Activated CD4-positive, alpha-beta T cell treated with anti-CD3 and anti-CD28 coated beads, Interleukin-2, amount 50 U/mL, for 24 hours (primary cell): ENCODE measurements at places on chromosomes 4 and X.

- DNase-seq = no peak
These were observed 418 bp downstream of the TAB3 start for GRCh38 chrX:30888526-30889146.

DNA sequence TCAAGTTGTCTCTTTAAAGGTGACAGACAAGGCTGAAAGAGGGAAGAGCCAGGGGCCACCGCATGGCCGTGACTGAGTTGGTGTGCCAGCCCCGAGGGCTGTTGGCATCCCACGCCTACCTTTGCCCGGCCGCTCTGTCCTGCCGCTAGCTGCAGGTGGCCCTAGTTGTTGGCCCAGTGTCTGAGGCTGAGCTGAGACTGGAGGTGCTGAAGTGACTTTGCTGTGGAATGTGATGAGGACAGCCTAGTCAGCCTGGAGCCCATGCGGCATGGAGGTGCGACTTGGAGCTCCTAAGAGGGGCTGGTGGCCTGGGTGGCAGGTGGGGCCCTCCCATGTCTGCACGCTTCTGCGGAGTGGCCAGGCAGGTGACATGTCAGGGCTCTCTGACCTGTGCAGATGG lies 6.6 kb downstream of the TADA2B start:
- DNase-seq = no peak

- DNase-seq = no peak
These were observed 36.9 kb downstream of the AMMECR1 start for GRCh38 chrX:110280954-110281353.

DNA sequence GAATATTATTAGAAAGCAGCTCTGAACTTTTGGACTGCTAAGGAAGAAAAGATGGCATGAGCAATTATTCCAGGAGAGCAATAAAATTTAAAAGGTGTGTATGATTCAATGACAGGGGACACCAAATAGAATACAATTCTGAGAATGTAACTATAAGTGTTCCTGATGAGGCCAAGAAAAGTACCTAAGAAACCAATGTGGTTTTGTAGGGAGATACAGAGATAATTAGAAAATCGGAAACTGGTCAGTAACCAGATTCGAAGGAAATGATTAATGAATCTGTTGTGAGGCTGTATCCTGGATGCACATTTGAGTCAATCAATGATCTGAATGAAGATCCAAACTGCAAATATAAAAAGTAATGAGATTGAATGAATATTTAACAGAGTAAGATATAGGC lies 6.0 kb downstream of the NOA1 start:
- no peak for DNase-seq

DNA sequence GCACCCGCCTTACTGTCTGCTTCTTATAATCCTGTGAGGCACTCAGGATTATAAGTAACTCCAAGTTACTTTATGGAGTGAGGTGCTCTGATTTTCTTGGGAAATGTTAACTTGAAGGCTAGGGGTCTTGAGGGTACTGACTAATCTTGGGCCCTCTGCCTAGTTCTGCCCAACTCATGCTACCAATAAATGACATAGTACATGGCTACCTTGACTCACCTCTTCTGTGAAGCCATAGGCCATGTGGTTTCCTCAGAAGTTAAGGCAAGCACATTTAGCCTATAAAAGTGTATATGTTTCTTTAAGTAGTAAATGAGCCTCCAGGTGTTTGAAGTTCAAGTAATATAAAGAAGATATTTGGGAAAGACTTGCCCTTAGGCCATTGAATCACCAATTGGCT lies 99.8 kb upstream of the CASK start:
- no peak for DNase-seq

DNA sequence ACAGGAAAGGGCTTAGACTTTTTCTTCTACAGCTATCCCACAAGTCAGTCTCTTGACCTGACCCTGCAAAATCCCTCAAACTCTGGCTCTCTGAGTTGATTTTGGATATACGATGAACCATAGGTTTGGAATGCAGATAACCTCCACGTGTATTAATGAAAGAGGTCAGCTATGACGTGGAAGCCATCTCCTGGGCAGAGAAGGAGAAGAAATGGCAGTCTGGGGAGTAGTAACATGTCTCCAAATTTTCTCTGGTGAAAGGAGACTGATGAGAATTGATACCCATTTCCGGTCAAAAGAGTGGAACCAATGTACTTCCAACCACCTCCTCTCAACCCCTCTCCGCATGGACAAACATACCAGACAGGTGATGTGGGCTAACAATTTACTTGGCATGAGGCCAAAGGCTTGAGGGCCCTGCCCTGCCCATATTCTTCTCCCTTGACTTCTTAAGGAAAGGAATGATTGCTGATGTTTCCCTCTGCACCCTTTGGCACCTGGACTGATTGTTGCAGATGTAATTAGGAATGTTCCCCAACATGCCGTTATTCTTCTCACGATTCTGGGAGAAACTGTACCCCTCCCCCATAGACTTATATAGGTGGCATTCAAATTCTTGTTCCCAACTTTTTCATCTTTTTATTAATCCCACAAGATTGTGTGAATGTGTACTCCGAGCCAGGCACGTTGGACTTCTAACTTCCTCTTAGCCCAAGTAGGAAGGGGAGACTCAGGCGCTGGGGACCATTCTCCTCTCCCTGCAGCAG lies 580 bp upstream of the PLS3 start:
- no peak for DNase-seq

- no peak for DNase-seq
These were observed 1028.1 kb downstream of the SH3BGRL start for GRCh38 chrX:82230013-82230412.

- DNase-seq = no peak
These were observed 1.8 kb downstream of the RNF128 start for GRCh38 chrX:106728337-106728736.

DNA sequence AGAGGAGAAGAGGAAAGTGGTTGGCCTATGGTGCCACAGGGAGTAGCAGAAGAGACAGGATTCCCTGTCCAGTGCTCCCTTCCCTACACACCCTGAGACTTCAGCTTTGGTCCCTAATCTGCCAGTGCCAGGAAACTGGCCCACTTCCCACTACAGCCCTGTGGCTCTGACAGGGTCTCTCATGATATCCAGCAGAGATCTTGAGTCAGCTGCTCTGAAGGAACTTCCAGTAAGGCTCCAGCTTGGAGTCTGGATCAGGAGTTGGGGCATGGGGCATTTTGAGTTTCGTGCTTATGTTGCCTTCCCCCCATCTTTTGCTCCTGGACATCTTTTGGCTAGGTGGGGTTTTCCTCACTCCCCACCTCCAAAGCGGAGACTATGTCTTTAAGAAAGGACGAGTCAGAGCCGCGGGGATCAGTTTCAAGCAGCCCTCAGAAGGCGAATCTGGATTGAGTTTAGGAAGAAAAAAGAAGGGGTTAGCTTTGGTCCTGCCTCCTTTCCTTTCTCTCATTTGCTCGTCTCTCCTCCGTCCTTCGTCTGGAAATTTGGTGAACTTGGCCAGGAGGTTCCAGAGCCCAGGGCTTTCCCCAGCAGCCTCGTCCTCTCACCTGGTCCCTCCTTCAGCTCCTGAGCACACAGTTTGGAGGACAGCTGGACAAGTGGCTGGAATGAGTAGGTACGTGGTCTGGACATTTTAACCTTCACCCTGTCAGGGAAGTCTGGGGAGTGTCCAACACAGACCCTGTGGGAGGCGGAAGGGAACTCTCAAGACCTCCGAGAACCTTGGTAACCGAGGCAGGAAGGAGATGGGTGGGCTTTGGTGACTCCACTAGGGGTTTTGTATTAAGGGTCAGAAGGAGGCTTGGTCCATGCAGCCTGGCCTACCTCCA lies 104.4 kb downstream of the RTL5 start:
- DNase-seq = no peak

GRCh38 chr4:109826719-109827118 lies 1.1 kb upstream of the RRH start:
- DNase-seq = no peak

- DNase-seq = no peak
These were observed 77.7 kb downstream of the FAM13A start for GRCh38 chr4:88979276-88979675.

DNA sequence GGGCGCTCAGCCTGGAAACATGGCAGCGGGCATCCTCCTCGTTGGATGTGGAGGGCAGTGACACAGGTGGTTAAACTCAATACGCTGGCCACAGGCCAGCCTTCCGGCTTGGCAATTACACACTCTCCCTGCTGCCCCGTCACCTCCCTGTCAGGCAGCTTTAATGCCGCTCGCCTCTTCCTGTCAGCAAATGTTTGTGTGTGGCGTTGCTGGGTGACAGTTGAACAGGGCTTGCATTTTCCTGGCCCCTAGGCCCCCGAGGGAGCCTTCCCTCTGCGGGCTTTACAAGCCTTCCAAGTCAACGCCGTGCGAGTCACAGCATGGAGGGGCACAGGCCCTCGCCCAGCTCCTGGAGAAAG lies 620.0 kb downstream of the BCOR start:
- peak; percentile 3 for DNase-seq

DNA sequence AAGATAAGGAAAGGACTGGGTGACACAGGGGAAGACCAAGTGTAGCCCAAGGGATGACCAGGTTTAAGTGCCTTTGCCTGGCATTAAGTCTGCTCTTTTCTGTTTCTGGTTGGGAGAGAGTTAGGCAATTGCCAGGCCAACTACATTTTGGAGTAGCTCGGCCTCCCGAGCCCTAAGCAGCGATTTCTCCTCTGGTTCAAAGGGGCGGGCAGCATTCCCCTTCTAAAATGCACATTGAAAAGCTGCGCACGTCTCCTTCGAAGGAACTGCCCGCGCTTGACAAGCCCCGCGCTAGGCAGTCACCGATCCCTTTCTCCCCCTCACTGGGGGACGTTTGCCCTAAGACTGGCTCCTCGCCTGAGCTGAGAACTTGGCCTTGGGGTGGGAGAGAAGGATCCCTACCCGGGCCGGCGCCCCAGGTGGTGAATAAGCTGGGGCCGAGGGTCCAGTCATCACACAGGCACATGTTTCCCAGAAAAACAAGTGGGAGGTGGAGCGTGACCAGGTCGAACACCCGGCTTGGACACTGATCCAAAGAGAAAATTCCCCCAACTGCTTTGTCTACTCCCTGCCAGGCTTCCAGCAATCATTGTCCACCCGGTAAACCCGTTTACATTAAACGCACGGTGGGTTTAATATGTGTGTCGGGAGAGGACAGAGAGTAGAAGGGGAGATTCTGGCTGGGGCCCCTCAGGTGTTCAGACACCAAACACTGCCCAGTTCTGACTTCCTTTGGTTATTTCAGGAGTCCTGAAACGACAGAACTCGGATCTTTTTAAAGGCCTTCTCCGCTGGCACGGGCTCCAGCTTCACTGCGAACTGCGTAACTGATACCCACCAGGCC lies 4.0 kb downstream of the ARX start:
- DNase-seq = no peak

DNA sequence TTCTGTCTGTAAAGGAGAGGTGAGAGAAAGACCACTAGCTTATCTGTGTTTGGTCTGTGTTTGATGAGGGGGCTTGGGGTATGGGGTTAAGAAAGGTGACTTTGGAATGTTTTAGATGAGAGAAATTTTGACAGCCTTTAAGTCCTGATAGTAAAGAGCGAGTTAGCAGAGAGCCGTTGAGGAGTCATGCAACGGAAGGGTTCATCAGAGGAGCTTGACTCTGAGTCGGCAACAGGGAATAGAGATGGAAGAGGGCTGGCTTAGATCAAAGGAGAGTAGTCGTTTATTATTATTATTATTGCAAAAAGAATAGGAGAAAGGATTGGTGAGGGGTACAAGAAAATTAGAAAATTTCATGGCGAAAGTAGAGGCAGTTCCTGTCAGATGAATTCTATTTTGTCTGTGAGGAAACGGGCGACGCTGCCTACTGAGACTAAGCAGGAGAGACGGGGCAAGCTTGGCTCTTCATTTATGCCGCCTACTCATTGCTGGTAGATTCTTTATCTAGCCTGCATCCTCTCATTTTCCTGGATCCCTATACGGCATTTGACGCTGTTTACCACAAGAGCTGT lies 473 bp upstream of the VAMP7 start:
- DNase-seq = no peak

DNA sequence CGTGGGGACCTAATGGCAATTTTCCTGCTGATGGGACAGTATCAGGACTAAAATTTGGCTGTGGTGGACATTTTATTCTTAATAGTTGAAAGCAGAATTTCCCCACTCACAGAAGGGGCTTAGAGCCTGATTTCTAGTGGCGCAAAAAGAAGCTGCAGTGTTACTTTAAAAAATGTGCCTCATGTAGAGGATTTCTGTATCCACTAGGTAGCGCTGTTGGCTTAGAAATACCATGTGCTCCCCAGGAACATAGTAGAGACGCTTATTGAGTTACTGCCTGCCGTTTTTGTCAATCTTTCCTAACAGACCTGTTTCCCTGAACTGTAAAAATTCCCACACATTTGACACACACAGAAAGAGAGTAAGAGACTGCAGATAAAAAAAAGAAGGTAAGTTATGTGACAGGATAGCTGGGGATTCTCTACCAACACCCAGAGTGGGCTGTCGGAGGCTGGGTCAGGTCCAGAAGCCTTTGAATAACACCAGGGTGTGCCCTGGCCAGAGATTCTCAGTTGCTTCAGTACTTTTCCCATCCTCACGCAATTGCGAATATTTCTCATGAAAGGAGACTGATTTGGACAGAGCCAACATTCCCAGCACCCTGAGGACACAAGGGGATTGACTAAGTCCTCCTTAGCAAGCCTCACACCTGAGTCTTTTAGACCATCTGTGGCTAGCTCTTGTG lies 88.4 kb downstream of the ZXDA start:
- no peak for DNase-seq

DNA sequence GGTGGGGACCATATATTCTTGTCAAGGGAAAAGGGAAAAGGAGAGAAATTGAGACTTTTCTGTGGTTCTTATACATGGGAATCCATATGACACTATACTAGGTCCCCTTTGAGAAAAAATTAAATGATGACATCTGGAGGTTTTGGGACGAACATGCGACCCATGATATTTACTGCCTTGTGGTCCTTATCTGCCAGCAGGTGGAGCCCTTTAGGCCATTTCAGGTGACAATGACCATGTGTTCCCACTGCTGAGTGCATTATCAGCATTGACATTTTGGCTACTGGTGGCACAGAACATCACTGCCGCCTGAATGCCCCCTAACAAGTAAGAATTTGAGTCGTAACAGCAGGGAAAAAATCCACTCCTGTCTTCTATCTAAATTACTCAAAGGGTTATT lies 843.4 kb downstream of the FSTL5 start:
- DNase-seq = no peak

- DNase-seq = no peak
These were observed 1825.7 kb upstream of the ADGRL3 start for GRCh38 chr4:59374416-59374815.

- DNase-seq = no peak
These were observed 832.7 kb upstream of the INTU start for GRCh38 chr4:126799971-126800574.

DNA sequence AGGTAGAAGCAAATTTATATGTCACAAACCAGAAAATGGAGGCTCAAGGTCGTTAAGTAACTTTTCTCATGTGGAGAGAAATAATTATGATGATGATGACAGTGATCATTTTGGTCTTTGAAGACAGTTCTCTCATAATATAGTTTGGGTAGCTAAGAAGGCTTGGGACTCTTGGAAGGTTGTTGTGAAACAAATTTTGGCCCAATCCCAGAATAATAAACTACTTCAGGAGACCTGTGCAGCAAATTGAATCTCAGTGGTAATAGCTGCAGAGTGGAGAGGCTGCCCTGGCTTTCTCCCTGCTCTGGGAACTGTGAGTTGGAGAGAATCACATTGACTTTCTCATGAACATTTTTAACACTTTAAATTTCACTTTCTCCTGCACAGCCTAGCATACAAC lies 217.2 kb upstream of the BOD1L1 start:
- DNase-seq = no peak
